ENCODE measurements at places on chromosomes 5 and 9.
A peak's percentile ranks its signal among the peaks of the same experiment; 100 is the strongest.

DNA sequence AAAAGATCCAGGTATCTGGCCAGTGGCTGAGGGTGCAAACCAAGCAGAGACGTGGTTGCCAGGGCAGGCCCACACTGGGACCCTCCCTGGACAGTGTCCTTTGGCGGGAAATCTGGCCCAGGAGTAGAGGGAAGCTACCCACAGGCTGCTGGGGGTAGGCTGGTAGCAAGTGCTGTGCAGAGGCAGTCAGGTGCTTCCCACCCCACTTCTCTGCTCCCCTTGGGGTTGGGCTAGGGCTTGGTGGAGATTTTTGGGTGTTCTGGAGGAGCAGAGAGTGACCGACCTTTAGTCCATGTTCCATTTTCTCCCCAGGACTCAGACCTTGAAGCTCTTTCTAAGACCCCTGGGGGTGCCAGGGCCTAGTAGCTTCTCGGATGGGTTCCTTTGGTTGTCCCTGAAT lies 5.6 kb downstream of the PRDM12 start:
- H3K36me3 ChIP-seq = no peaks in the 10 kb centered on the region
- no peak overlapping the region for H3K4me3 ChIP-seq

- no peaks in the 10 kb centered on the region for H3K36me3 ChIP-seq
- no peaks in the 10 kb centered on the region for H3K4me1 ChIP-seq
- H3K4me3 ChIP-seq = no peak overlapping the region
- DNase-seq = no peak
- H3K27ac ChIP-seq = no peak overlapping the region
These were observed 141.0 kb upstream of the NUDT12 start for GRCh38 chr5:103703617-103704016.

DNA sequence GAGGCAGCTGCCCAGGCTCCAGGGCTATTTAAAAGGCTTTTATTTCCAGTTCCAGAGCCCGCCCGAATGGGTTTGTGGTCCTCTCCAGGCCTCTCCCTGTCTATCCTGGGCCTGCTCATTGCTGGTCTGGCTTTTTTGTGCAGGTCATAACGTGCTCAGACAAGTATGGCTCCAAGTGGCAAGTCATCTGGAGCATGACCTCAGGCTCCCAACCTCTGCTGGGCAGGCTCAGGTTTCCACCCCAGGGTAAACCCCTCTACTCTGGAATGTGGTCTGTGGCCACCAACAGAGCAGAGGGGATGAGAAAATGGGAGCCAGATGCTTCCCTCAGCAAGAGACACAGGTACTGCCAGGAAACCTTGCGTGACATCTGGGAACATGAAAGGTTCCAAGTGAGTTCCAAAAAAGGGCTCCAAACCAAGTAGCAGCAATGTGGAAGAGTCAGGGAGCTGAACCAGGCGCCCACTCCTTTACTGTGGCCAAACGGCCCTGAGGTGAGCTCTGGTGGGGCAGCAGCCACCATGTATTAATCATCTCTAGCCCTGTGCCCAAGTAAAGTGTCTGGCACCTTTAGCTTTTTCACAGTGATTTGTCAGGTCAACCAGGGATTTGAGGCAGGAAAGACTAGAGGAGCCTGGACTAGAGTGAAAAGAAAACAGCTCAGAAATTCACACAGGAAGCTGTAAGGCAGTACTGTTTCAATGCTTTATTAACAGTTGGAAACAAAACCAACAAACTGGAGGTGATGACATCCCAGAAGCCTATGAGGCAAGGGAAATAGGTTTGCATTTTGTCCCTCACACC lies 25.7 kb downstream of the PCDHGC5 start:
- H3K4me3 ChIP-seq = no peak overlapping the region
- H3K4me1 ChIP-seq = peaks cover 11% of the 10 kb centered on the region
- peak overlapping the region; percentile 53 for H3K27ac ChIP-seq
- H3K27me3 ChIP-seq = no peaks in the 10 kb centered on the region

DNA sequence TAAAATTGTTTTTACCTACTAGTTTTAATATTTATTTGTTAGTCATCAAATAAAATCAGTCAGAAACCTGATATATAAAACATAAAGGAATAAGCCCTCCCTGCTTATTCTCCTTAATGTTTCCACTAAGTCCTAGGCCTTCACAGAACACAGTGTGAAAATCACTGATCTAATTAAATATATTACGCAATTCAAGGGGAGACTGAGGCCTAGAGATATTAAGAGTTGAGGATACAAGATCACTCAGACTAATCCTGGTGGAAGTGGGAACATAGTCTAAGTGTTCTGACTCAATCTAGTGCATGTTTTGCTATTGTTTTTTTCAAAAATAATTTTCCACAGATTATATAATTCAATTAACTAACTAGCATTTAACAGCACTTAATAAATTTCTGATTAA lies 401.1 kb downstream of the SLCO4C1 start:
- H3K27me3 ChIP-seq = no peaks in the 10 kb centered on the region
- H3K27ac ChIP-seq = no peak overlapping the region
- DNase-seq = no peak
- H3K4me1 ChIP-seq = no peaks in the 10 kb centered on the region

DNA sequence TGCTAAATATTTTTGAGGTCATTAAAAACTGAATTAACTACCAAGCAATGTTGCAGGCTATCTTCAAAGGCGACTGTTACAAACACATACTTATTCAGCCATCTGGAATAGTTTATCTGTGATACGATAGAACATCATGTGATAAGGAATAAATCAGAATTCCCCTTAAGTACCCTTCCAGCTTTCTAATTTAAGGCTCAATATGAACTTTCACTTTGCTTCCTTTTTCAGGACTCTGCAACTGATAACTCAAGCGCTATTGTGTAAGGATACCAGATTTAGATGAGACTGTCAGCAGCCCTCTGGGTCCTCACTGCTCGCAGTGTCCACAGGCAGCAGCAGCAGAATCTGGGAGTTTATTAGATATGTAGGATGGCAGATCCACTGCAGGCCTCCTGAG lies 416.3 kb downstream of the SPATA31D1 start:
- no peaks in the 10 kb centered on the region for H3K4me1 ChIP-seq
- H3K4me3 ChIP-seq = no peak overlapping the region
- H3K27me3 ChIP-seq = no peaks in the 10 kb centered on the region
- H3K27ac ChIP-seq = no peak overlapping the region
- DNase-seq = no peak

- no peaks in the 10 kb centered on the region for H3K27me3 ChIP-seq
- H3K27ac ChIP-seq = peak overlapping the region; percentile 96
These were observed 2.4 kb downstream of the SMARCA2 start for GRCh38 chr9:2017331-2018161.

- no peaks in the 10 kb centered on the region for H3K36me3 ChIP-seq
- DNase-seq = no peak
- H3K27me3 ChIP-seq = no peaks in the 10 kb centered on the region
- H3K4me1 ChIP-seq = no peaks in the 10 kb centered on the region
These were observed 1.4 kb upstream of the CHSY3 start for GRCh38 chr5:129902816-129903215.

DNA sequence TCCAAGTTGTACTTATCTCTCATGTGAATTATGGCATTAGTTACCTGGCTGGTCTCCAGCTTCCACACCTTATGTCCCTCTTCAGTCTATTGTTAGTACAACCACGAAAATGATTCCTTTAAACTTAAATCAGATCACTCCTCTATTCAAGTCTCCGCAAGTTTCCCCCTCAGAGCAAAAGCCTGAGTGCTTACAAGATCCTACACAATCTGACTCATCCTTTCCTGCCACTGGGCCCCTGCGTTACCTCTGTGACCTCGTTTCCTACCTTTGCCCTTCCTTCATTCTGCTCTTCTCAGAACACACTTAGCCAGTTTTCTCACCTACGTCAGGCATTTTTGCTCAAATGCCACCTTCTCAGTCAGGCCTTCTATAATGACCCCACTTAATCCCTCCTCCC lies 45.1 kb upstream of the GLIS3 start:
- no peaks in the 10 kb centered on the region for H3K36me3 ChIP-seq
- H3K27ac ChIP-seq = no peak overlapping the region
- no peak overlapping the region for H3K4me3 ChIP-seq
- no peaks in the 10 kb centered on the region for H3K4me1 ChIP-seq

DNA sequence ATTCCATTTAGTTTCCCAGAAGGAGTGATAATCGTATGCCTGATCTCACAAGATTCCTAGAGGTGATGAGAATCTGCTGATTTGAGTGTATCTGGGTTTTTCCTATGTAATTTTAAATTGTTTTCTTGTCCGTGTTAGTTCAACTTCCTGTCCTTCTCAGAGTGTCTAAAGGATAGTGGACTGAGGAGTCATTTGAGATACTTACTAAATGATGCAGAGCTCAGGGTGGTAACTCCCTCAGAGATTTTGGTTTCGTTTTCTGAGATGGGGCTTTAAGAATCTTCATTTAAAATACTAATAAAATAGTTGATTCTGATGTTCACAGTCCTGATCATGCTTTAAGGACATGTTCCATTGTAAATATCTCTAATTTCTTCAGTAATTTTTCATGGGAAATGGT lies 30.3 kb downstream of the MELK start:
- no peak overlapping the region for H3K27ac ChIP-seq
- H3K27me3 ChIP-seq = no peaks in the 10 kb centered on the region
- H3K4me1 ChIP-seq = no peaks in the 10 kb centered on the region
- H3K36me3 ChIP-seq = no peaks in the 10 kb centered on the region
- no peak for DNase-seq

DNA sequence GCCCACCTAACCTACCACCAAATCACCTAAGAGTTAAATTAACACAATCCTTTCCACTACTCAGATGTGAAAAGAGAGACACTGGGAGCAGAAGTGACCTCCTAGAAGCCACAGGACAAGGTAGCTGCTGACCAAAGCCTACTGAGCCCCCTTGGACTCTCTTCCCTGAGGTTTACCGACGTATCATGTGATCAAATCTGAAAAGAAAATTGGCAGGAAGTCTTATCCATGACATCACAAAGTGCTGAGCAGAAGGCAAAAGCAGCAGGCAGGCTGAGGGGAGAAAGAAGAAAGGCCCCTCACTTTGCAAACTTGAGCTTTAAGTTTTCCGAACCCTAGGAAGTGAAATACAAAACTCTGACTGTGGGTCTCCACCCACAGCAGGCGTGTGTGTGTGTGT lies 11.1 kb downstream of the PRELID2 start:
- H3K36me3 ChIP-seq = no peaks in the 10 kb centered on the region
- H3K27me3 ChIP-seq = no peaks in the 10 kb centered on the region
- H3K4me3 ChIP-seq = no peak overlapping the region
- peaks cover 8% of the 10 kb centered on the region for H3K4me1 ChIP-seq
- DNase-seq = no peak

- H3K4me3 ChIP-seq = no peak overlapping the region
- DNase-seq = peak; percentile 58
- no peaks in the 10 kb centered on the region for H3K27me3 ChIP-seq
- H3K27ac ChIP-seq = peak overlapping the region; percentile 71
- no peaks in the 10 kb centered on the region for H3K4me1 ChIP-seq
These were observed 241.0 kb downstream of the AOPEP start for GRCh38 chr9:94967482-94967881.

GRCh38 chr9:118318770-118319431 lies 614.7 kb downstream of the TLR4 start:
- H3K4me1 ChIP-seq = no peaks in the 10 kb centered on the region
- no peaks in the 10 kb centered on the region for H3K36me3 ChIP-seq
- no peaks in the 10 kb centered on the region for H3K27me3 ChIP-seq
- H3K27ac ChIP-seq = no peak overlapping the region

- H3K36me3 ChIP-seq = no peaks in the 10 kb centered on the region
- H3K27me3 ChIP-seq = no peaks in the 10 kb centered on the region
- DNase-seq = no peak
These were observed 107.2 kb upstream of the SLIT3 start for GRCh38 chr5:169408171-169408570.

GRCh38 chr5:96470785-96471184 lies 37.7 kb upstream of the PCSK1 start:
- H3K4me1 ChIP-seq = no peaks in the 10 kb centered on the region
- no peaks in the 10 kb centered on the region for H3K36me3 ChIP-seq
- DNase-seq = no peak

- H3K4me3 ChIP-seq = no peak overlapping the region
- no peaks in the 10 kb centered on the region for H3K4me1 ChIP-seq
- no peaks in the 10 kb centered on the region for H3K27me3 ChIP-seq
- H3K36me3 ChIP-seq = no peaks in the 10 kb centered on the region
- no peak overlapping the region for H3K27ac ChIP-seq
These were observed 35.2 kb upstream of the TNFSF8 start for GRCh38 chr9:114965564-114965963.

GRCh38 chr5:110361471-110361870 lies 365.0 kb downstream of the TMEM232 start:
- no peak overlapping the region for H3K4me3 ChIP-seq
- H3K27me3 ChIP-seq = no peaks in the 10 kb centered on the region
- H3K36me3 ChIP-seq = no peaks in the 10 kb centered on the region
- no peak for DNase-seq

GRCh38 chr5:168578538-168579487 lies at the start of gene PANK3:
Gene PANK3, minus strand, starts transcription at chr5:168579368. Its CDS starts 85 bp downstream, at chr5:168579283.
- no peaks in the 10 kb centered on the region for H3K27me3 ChIP-seq
- H3K4me1 ChIP-seq = no peaks in the 10 kb centered on the region
- peak within 1 kb of the TSS; percentile 91 for H3K4me3 ChIP-seq
- H3K36me3 ChIP-seq = no peaks in the 10 kb centered on the region
- H3K27ac ChIP-seq = peak within 1 kb of the TSS; percentile 97
- no peak for DNase-seq

GRCh38 chr5:56233230-56233629 lies at the start of gene ANKRD55:
Gene ANKRD55, minus strand, starts transcription at chr5:56233330. Its CDS starts 417 bp downstream, at chr5:56232913.
- DNase-seq = no peak
- no peaks in the 10 kb centered on the region for H3K36me3 ChIP-seq
- H3K4me3 ChIP-seq = no peak within 1 kb of the TSS

DNA sequence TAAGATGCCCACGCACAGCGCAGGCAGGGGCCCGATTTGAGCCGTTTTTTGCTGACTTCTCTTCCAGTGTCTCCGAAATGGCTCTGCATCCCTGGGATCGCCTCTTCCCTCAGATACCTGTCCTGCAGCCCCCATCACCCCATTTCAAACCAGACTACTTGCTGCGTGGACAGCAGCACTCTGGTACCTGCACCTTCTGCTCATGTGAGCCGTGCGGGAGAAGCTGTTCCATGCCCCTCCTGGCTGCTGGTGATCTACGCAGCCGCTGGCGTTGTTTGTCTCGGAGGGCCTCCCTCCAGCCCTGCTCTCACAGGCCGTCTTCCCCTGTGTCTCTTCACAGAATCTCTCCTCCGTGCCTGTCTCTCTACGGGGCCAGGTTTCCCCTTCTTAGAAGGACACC lies 13.4 kb downstream of the CEP72 start:
- peak; percentile 8 for DNase-seq
- H3K27ac ChIP-seq = no peak overlapping the region
- H3K4me1 ChIP-seq = no peaks in the 10 kb centered on the region

GRCh38 chr5:67360047-67360446 lies 163.4 kb upstream of the CD180 start:
- H3K4me1 ChIP-seq = no peaks in the 10 kb centered on the region
- H3K27me3 ChIP-seq = no peaks in the 10 kb centered on the region
- H3K4me3 ChIP-seq = no peak overlapping the region
- DNase-seq = no peak

DNA sequence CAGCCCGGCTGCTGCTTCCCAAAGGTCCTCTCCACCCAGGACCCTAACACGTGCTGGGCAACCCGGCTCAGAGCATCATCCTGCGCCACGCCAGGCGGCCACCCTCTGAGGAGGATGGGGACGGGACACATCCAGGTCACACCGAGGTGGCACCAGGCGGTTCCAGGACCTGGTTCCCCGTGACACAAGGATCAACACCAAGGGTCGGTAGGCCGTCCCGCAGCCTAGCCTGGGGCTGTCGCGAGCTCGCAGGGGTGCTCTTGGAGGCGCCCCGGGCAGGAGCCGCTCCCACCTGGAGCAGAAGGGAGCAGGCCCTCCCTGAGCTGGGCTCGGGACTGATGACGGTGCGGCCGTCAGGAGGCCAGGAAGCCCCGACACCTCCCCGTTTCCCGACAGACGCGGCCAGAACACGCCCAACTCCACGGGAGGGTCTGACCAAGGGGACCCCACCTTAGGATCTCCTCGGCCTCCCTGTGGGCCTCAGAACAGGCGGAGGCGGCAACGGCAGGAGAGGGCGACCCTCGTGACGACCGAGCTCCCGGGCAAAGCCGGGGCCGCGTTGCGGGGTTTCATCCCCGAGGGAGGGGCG lies 6.3 kb downstream of the EXD3 start:
- no peaks in the 10 kb centered on the region for H3K4me1 ChIP-seq
- H3K27me3 ChIP-seq = no peaks in the 10 kb centered on the region
- H3K4me3 ChIP-seq = no peak overlapping the region
- no peak overlapping the region for H3K27ac ChIP-seq
- DNase-seq = no peak

Data from right lobe of liver (tissue), 6 donors.